ENCODE measurements at places on chromosomes 16 and 17.

GRCh38 chr16:13779676-13780075 is 140.3 kb upstream of the ERCC4 start:
- no peak for DNase-seq

DNA sequence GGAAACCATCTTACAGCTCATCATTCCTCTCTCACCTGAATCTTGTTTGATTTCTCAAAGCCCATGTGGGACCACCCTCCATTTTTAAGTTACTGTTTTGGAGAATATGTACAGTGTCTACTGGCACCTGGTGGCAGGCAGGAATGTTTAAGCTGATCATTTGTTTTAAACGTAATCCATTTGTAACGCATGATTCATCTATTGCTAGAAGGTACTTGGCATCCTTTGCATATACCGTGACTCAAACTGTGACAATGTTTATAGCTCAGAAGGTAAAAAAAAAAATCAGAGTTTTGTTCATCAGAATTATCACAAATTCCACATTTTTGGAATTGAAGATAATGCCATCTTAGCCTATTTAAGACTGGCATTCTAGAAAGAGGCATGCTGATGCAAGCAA is 1007.5 kb upstream of the EEF2KMT start:
- no peak for DNase-seq

- DNase-seq, result no peak
Measured at GRCh38 chr17:29303386-29303785, 9.4 kb upstream of the NUFIP2 start.

GRCh38 chr17:8697323-8697741 is 47.3 kb downstream of the CCDC42 start:
- DNase-seq, result no peak

DNA sequence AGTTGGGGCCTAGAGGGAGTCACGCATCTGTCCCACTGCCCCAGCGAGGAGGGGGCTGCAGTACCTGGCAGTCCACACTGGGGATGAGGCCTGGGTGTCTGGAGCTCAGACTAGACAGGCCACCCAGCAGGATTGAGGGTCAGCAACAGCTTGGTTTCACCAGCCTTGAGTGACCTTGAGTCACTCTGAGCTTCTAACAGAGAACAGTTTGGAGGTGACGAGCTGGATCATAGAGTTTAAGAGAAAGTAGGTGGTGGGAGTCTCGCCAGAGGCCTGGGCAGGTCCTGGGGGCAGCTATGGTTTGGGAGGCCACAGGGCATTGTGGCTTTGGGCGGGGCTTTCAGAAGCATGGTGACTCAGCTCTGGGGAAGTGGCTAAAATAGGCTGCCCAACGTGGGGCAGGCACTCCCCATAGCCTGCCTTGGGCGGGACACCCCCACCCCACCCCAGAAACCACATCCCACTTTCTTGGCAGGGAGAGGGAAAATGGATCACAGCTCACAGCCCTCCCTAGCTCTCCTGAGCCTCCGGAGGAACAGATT is 20.5 kb downstream of the CDC42EP4 start:
- no peak for DNase-seq

GRCh38 chr17:72681844-72682243 is 410.6 kb downstream of the SLC39A11 start:
- DNase-seq, result no peak

DNA sequence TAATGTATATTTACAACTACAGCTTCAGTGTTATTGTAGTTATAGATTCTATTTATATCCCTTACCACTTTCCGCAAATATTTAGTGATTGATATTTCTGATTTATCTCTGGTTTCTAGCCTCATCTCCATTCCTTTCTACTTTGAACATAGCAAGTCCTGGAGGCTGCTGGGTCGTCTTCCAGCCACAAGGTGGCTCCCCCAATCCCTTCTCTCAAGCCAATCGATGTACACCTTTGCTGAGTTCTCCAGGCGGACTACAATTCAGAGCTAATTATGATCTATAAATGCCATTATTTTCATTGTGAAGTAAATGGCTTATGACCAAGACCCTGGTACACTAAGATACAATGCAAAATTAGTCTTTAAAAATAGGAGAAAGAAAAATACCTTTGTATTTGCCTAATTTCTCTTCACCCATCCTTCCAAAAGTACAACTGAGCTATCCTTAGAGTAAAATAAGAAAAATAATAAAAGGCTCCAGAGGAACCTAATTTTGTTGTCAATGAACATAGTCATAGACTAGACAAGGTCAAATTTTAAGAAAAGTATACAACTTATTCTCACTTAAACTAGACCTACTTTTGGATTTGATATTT is 122.1 kb downstream of the SKAP1 start:
- no peak for DNase-seq

DNA sequence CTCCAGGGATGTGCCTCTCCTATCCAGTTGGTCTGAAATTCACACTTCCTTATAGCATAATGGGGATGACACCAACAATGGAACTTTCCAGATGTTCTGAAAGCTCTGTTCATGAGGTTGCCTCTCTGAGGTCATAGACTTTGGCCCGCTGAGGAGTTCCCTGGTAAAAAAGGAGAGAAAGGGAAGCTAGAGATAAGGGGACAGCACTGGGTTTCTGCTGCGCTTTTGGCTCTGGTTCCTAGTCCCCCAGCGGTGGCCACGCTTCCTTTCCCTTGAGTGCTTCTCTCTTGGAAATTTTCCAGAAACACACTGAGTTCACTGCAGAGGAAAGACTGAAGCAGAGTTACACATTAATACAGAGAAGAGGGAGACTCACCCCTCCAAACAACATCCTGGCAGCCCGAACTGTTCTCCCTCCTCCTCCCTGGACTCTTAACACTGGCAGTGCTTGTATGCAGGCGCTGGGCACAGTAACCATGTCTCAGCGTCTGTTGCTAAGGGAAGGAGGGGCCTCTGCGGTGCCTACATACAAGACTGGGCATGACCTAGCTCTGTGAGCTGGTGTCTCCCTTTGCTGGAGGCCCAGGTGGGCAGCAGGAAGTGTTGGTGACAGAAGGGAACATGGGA is at the start of gene DNAH3:
Gene DNAH3 (minus strand): TSS at position 472 of the 627 bp plus-strand sequence. CDS start 527 bp downstream, outside the sequence.
- DNase-seq, result no peak

- DNase-seq, result no peak
Measured at GRCh38 chr17:55347341-55347740, 74.3 kb downstream of the MMD start.

GRCh38 chr16:66858740-66859396 is 14.7 kb downstream of the CA7 start:
- no peak for DNase-seq

DNA sequence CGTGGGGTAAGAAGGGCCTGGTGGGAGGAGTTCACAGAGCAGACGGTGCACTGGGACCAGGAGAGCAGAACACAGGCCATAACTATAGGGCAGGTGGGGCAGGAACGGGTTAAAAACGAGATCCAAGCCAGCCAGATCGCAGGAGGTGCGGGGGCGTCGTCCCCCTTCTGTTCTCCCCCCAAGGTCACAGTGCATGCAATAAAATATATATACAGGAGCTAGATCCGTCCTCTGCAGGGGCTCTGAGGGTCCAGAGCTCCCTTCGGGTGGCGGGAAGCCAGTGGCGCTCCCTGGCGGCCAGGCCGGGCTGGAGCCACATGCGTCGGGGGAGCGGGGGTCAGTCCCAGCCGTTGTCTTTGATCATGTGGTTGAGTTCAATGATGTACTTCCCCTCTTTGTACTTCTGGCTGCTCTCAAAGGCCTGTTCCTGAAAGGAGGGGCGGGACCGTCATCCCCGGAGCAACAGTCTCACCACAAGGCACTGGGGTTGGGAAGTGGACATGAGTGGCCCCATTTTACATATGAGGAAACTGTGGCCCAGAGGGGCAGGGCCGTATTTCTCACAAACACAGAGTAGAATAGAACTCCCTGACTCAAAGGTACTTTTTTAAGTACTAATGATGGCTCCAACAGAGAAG is 768 bp upstream of the TBX6 start:
- DNase-seq, result no peak

GRCh38 chr16:58940609-58941008 is 206.5 kb upstream of the GOT2 start:
- no peak for DNase-seq

DNA sequence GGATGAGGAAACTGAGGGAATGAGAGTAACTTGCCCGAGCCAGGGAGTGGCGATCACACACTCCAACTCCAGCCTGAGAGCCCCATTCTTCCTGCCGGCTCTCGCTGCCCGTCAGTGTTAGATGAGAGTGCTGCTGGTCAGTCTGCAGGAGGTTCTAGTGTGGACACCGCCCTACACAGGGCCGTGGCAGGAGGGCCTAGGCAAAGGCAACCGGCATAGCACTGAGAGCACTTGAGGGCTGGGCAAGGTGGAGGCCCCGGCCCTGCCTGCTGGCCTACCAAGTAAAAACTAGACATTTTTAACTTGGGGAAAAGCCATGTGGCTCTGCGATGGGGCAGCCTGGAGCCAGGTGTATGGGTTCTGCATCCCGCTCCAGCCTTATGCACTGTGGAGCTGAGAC is 354.8 kb downstream of the SEC14L1 start:
- no peak for DNase-seq

DNA sequence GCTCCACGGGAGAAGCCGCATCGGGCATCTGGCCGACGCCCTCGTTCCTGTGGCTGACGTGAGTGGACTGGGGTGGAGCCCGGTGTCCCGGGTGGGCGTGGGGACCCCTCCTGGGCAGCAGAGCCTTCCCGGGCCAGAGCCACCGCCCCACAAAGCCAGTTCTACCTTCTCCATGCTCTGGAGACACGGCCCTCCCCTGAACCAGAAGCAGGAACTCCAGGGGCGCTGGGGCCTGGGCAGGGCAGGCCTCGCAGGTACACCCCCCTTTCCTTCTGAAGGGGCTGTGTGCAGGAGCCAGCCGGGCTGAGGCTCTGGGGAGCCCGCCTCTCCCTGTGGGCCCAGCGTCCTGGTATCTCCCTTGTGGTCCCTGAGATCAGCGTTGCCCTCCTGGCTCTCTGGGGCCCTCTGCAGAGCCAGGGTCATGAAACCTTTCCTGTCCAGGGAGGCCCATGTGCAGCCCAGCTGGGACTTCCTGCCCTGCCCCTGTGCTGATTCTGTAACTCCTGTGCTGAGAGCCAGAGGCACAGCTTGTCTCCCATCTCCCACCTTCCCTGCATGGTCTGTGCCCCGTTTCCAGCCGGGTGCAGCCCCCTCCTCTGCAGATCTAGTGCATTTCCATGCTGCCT is 6.5 kb downstream of the PIGQ start:
- DNase-seq, result no peak

DNA sequence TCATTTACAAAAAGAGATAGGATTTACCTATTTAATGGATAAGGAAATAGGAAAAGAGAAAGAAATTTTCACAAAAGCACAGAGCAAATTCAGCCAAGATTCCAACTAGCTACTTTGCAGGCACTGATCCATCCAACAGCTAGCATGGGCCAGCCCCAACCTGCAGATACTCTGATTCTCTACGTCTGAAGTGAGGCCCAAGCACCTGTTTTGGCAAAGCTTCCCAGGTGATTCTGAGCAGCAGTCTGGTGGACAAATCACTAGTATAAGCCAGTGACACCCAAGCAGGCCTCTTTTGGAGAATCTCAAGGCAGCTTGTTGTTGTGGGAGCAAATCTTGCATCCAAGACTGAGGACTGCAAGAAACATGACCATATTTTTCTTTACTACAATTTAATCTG is 20.9 kb upstream of the CALB2 start:
- no peak for DNase-seq

- DNase-seq, result no peak
Measured at GRCh38 chr17:76537288-76537577, 276 bp downstream of the CYGB start.

GRCh38 chr17:332023-332422 is 20.6 kb downstream of the RPH3AL start:
- DNase-seq, result no peak

- DNase-seq, result no peak
Measured at GRCh38 chr17:74446551-74447500, 14.9 kb downstream of the GPRC5C start.

- no peak for DNase-seq
Measured at GRCh38 chr17:3983606-3984484, 19.6 kb upstream of the ATP2A3 start.

- DNase-seq, result no peak
Measured at GRCh38 chr17:73064084-73064938, 28.2 kb downstream of the SLC39A11 start.

GRCh38 chr16:74026373-74027281 is 270.0 kb upstream of the PSMD7 start:
- no peak for DNase-seq

DNA sequence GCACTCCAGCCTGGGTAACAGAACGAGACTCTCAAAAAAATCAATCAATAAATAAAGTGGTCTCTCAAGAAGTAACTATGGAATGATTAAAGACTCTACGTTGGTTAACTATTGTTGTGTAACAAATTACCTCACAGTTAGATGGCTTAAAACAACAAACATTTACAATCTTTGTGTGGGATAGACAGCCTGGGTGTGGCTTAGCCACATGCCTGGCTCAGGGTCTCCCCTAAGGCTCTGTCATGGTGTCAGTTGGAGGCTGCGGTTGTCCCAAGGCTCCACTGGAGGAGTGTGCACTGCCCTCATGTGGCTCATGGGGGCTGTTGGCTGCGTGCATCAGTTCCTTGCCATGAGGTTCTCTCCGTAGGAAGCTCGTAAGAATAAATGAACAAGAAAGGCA is 294.5 kb downstream of the SNX29 start:
- no peak for DNase-seq

DNA sequence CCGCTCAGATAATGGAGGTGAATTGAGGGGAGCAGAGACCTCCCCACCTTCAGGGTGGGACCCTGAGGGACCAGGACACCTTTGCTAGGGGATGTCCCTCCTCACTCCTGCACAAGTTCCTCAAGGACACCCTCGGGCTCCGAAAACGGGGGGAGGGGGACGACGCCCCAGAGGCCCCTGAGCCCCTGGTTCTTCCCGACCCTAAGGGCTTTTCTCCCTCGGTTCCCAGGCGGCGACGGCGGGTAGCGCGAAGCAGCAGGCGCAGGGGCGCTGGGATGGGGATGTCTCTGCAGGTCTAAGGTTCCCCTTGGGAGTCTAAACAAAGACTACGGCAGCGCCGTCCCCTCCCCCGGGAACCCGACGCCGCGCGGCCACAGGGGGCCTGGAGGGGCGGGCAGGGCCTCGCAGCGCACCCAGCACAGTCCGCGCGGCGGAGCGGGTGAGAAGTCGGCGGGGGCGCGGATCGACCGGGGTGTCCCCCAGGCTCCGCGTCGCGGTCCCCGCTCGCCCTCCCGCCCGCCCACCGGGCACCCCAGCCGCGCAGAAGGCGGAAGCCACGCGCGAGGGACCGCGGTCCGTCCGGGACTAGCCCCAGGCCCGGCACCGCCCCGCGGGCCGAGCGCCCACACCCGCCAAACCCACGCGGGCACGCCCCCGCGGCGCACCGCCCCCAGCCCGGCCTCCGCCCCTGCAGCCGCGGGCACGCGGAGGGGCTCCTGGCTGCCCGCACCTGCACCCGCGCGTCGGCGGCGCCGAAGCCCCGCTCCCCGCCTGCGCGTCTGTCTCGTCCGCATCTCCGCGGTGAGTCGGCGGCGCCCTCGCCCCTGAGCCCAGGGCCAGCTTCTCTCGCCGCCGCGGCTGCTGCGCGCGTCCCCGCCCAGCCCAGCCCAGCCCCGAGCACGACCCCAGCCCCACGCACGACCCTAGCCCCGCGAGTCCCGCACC is 36.7 kb upstream of the NDRG4 start:
- no peak for DNase-seq
